ENCODE measurements at places on chromosomes 12 and 14. TPM values are rescaled to one million over a fixed set of nuclear protein-coding genes. Genes with fewer than 3 reads are reported as not detected.
A peak's percentile ranks its signal among the peaks of the same experiment; 100 is the strongest.

The BDKRB2 gene
- 11.7 TPM for total RNA-seq

The KRT8 gene
- total RNA-seq = 397 TPM

The ERP27 gene
- total RNA-seq = not detected

The SERPINA10 gene
- not detected for total RNA-seq

The ANG gene
- 3.7 TPM for total RNA-seq

The KRT3 gene
- total RNA-seq = not detected

The NKX2-8 gene
- total RNA-seq = 0.96 TPM

The SERPINA9 gene
- 0.19 TPM for total RNA-seq

The SPATS2 gene
- total RNA-seq = 65.5 TPM

The PLEK2 gene
- total RNA-seq = 93.2 TPM

The RASSF3 gene
- total RNA-seq = 24.3 TPM

The RND1 gene
- 2.4 TPM for total RNA-seq

- no peak for DNase-seq
Measured at GRCh38 chr14:38758661-38759060, 344.4 kb downstream of the SEC23A start.

GRCh38 chr14:57066887-57067513 is 201.7 kb downstream of the EXOC5 start:
- DNase-seq = peak; percentile 5

DNA sequence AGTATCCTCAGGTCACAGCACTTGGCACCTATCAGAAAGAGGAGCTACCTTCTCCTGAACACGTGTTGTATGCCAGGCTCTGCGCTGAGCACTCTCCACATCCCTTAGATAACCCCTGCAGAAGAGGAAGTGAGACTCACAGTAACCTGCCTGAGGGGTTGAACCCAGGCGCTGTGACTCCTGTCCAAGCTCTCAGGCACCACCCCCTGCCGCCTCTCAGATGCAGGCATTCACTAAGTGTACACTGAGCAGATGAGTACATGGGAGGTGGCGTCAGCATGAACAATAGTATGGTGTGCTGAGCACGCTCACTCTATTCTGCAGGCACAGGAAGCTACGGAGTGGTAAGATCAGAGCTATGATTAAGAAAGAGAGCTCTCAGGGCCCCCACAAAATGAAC is 21.0 kb upstream of the RIC8B start:
- no peak for DNase-seq

DNA sequence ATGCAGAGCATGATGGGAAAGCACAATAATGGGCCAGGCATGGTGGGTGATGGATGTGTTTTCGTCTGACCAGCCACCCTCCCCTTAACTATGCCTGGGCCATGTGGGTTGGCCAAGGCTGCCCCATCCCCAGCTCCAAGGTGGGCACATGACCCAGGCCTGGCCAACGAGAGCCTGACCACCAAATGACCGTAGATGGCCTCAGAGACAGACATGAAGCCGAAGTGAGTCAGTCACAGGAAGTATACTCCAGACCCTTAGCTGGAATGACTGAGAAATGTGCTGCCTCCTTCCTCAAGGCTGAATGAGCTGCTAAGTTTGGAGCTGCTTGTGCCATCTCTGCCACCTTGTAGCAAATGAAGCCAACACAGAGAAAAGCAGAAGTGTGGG is 233.6 kb downstream of the BCL11B start:
- DNase-seq = peak; percentile 19

GRCh38 chr12:3041558-3042164 is 35.5 kb upstream of the TSPAN9 start:
- DNase-seq = peak; percentile 69

- no peak for DNase-seq
Measured at GRCh38 chr12:101906226-101906625, 28.8 kb downstream of the DRAM1 start.

DNA sequence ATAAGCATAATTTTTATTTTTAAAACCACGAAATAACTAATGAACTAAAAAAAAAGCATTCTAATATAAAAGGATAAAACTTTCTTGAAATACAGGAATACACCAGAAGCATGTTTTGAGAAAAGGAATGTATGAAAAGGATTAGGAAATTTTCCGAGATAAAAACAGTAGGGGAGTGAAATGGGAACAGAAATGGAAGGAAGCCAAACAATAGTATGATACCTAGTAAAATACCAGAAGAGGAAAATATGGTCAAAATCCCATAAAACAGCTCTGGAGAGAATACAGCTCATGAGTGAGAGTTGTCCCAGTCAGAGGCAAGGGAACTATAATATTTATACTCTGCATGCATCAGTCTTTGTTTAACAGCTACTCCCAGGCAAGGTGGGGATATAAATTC is 1016.2 kb downstream of the SLC6A15 start:
- no peak for DNase-seq

GRCh38 chr14:34732802-34733201 is 18.4 kb upstream of the CFL2 start:
- DNase-seq = no peak

GRCh38 chr14:77707355-77707723 is 484 bp downstream of the ALKBH1 start:
- peak; percentile 41 for DNase-seq

- peak; percentile 81 for DNase-seq
Measured at GRCh38 chr14:104970231-104971068, 7.7 kb downstream of the AHNAK2 start.

GRCh38 chr14:99854831-99855230 is 61.6 kb downstream of the EML1 start:
- no peak for DNase-seq

DNA sequence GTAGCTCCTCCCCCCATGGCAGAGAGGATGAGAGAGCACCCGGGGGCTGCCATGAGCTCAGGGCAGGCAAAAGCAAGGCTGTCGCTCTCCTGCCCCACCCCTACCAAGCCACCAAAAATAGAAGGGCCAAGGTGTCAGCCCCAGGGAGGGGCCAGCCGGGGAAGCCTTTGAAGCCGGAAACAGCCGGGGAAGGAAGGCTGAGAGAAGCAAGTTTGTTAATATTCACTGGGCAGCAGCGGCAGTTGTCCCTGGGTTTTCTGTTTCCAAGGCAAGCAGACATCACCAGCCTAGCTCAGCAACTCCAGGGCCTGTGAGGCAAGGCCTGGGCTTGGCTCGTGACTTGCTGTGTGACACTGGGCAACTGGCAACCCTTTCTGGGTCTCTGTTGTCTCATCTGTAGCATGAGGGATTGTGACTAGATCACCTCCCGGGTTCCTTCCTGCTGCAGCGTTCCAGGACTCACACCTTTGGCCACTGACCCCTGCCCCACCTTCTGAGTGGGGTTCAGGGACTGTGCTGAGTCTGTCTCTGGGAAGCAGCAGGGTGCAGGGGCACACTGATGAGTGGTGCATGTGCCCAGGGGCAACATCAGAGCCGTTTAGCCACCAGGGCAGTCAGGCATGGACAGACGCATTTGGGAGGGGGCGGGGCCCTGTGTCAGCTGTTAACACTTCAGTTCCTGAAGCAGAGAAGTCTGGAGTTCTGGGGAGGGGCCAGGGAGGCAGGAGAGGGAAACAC is 24.3 kb downstream of the SYNDIG1L start:
- no peak for DNase-seq

- peak; percentile 87 for DNase-seq
Measured at GRCh38 chr14:74712499-74713394, at the start of the genes AREL1 and FCF1. Gene AREL1 (minus strand): TSS chr14:74713080. CDS start chr14:74685615, 27,465 bp downstream. Gene FCF1 (plus strand): TSS chr14:74713144. CDS start chr14:74713198, 54 bp downstream.

DNA sequence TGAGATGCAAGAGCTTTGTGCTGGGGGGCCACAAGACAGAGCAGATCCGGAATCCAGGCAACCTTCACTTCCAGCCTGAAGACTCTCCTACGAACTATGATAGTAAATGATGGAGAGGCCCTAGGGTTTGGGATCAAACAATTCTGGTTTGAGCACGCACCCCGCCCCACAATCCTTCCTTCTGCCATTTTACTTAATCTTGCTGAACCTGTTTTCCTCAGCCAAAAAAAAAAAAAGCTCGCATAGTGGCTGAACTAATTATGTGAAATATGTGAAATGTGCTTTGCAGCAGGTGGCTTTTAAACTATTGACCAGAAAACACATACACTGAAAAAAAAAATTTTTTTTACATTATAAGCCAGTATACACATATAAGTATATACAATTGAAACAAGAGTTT is 667 bp upstream of the ITFG2 start:
- DNase-seq = no peak

Data from mammary epithelial cell (primary cell).